ENCODE measurements at places on chromosomes 5 and 9. TPM values are rescaled to one million over a fixed set of nuclear protein-coding genes. Genes with fewer than 3 reads are reported as not detected.

GRCh38 chr5:76781775-76782174 is 37.1 kb upstream of the F2RL1 start:
- DNase-seq = no peak

Gene SOX30
- not detected for total RNA-seq

Gene EFNA5
- 2.1 TPM for total RNA-seq

Gene MYOZ3
- total RNA-seq = 0.72 TPM

Gene C7
- total RNA-seq = 2.4 TPM

DNA sequence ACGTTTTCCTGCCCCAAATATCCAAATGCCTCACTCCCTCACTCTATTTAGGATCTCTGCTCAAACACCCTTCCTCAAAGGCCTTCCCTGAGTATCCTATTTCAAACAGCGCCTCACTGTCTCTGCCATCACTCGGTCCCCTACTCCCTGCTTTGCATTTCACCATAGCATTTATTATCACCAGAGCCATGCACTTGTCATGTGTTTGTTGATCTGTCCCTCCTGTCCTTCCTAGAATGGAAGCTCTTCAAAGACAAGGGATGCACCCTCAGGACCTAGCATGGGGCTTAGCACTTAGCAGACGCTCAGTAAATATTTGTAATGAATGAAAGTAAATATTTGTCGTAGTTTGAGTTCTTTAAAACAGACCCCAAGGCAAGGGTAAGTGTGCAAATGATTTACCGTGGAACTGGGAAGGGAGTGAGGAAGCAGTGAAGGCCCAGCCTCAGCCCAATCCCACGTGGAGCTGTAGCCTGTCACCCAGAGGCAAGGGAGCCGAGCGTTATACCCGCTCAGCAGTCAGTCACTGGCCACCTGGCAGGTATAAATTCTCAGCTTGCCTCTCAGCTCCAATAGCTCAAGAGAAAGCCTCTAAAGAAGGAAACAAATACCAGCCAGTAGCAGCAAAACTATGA is 97.7 kb upstream of the KIF2A start:
- DNase-seq = no peak

DNA sequence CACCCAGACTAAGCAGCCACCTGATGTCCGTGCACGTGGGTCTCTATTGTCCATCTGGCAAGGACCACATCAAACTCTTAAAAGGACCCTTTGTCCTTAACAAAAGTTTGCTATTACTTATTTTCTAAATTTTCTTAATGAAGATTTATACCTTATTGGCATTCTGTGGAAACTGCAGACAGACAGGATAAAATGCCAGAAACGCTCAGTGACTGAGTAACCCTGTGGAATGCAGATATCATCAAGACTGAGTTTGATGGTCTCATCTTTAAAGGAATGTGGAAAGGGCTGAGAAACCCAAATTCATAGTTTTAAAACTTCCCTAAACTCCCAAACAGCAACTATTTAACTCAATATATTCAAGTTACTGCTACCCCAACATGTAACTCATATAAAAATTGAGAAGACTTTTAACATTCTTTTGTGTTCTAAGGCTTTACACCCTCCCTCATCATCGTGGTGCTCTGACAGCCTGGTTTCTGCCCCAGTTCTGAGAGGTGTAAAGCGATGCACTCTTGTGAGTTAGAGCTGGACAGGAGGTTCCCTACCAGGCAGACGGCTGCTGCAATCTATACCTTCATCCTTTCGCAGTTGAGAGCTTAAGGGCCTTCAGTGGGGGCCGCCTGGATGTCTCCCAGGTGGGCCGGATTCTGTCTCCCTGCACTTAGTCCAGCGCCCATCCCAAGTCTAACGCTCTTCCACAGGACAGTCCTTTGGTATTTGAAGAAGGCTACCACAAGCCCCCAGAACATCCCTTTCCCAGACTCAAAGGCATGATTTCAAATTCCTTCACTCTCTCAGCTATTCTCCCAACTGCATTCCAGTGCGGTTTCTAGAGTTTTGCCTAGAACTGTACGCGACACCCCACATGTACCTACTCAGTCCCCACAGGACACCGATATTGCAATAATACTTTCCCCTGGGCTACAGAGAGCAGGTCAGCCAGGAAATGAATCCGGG is 68.9 kb downstream of the DAP start:
- peak; percentile 69 for DNase-seq

GRCh38 chr5:149094996-149095395 is 32.1 kb upstream of the SH3TC2 start:
- DNase-seq = no peak

Gene BTNL8
- total RNA-seq = not detected

DNA sequence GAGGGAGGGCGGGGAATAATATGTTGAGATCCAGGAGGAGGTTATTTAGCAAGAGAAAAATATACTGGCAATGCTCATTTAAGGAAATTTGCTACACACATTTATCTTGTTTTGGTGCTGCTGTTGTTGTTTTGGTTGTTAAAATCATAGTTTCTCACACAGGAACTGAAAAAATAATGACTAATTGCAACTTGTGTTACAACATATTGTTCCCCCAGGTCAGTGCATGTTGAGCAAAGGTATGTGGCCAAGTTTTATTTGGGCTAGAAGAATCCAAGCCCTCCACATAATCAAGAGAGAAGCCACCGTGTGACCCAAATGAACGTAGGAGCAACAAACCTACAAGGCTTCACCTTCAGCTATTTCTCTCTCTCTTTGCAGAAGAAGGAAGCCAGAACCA is 220.3 kb upstream of the DAPK1 start:
- no peak for DNase-seq

Gene CD72
- total RNA-seq = 1.9 TPM

Gene C9orf153
- 0.45 TPM for total RNA-seq

Gene CDH9
- 0.16 TPM for total RNA-seq

- DNase-seq = no peak
Observed at GRCh38 chr5:170312666-170313065, 15.1 kb upstream of the LCP2 start.

DNA sequence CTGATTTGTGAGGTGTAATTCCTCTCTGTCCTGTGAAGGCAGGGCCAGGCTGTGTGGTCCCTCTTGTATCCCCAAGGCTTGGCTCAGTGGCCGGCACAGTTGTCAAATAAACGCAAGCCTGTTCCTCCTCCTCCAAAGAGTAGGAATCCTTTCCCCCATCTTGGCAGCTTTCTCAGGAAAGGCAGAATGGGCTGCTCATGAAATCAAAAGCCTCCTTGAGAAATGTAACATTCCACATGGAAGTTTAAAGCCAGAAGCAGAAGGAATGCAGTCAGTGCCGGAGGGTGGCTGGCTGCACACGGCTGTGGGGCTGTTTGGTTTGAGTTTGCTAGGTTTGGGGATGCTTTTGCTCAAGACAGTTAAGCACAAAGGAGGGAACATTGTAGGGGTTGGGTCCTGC is 34.5 kb upstream of the MED10 start:
- peak; percentile 9 for DNase-seq

Gene FGF18
- total RNA-seq = not detected

Gene DBH
- total RNA-seq = not detected

DNA sequence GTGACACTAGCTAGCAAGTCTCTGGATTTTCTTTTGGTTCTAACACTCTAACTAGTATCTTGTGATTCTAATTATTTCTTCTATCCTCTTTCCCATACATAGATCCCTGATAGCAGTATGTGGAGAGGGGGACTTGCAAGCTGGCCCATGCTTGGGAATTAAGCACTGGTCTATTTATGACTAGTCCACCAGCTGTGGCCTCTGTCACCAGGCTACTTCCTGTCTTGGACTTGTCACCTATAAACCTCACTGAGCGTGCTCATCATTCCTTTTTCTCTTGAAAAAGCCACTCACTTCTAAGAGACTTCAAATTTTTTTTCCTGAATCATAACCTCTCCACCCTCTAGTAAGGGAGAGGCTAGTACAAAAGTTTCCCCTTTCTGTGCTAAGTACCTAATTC is 32.3 kb upstream of the MAMDC2 start:
- no peak for DNase-seq
